ENCODE measurements at places on chromosomes 11 and 22.

GRCh38 chr11:68839911-68840641 is 1.6 kb downstream of the CPT1A start:
- DNase-seq = no peak

DNA sequence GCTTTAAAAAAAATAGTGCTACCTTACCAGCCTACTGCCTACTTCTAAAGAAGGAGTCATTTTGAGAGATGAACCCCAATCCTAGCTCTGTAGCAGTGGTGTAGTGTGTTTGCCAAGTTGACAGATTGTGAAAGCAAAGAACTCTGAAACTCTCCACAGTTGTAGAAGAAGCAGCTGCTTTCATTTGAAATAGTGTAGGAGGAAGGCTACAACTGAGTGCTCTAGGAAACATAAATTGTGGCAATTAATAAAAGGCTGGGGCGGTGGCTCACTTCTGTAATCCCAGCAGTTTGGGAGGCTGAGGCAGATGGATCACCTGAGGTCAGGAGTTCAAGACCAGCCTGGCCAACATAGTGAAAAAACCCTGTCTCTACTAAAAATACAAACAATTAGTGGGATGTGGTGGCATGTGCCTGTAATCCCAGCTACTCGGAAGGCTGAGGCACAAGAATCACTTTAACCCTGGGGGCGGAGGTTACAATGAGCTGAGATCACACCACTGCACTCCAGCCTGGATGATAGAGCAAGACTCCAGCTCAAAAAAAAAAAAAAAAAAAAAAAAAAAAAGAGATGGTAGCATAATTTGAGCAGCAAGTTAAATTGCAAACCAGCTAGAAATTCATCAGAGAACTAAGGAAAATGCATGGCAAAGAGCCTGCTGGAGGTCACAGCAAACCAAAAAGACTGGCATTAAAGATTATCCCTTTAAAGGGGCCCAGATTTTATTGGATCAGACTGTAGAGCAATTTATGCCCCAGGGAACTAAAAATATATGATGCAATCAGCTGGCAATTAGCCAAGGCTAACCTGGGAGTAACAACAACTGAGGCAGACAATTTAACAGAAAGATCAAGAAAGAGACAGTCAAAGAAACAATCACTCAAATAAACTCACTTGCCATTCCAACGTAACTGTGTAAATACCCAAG is 112.6 kb downstream of the LUZP2 start:
- DNase-seq = no peak

DNA sequence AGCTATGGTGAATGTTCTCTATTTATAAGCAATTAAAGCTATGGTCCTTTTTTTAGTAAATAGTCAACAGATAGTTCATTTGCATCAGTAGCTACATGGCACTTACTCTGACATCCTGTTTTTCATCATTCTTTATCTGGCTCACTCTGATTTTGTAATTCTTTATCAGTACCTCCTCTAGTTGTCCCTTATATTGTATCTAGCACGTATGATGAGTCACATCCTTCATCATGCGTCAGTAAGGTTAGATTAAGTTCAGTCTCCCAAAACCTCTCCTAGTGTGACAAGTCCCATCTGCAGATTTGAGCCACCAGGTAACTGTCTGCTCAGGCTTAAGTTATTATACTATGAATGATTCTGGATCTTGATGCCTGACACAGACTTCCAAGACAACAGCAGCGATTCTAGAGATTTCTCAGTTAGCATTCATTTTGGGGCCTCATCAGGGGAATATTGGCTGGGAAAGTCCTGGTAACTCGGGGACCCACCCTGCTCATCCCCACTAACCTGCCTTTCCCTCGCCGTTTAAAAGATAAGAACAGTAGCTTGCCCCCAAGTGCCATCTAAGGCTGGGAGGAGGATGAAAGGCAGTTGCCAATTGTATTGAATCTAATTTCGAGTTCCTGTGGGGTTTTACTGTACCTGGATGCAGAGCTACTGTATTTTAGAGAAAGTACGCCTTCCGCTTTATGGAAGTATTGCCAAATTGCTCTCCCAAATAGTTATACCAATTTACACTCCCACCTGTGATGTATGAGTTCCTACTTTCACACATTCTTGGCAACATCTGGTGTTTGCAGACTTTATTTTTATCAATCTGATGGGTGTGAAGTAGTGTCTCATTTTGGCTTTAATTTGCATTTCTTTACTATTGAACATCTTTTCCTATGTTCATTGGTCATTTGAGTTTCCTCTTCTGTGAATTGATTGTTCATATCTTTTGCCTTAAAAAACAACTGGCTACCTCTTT is 55.9 kb downstream of the ZC3H12C start:
- DNase-seq = no peak

- DNase-seq = no peak
Observed at GRCh38 chr22:36267058-36267457, 14.1 kb downstream of the APOL1 start.

DNA sequence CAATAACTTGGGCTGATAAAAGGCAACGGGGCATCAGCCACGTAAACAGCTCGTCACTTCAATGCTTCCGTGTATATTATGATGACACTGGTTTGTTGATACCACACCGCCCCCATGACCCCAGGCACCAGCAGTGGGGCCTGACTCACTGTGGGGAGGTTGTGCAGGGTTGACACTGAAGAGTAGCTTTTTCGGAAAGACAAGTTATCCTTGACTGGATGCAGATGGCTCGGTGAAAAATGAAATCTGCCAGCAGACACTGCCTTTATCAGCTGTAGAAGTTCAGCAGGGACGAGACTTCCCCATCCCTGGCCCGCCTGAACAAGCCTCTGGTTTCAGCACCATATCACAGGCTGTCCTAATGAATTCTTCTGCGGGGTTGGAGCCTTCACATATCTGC is 55.6 kb downstream of the WT1 start:
- DNase-seq = no peak

GRCh38 chr11:134864233-134864967 is 452.4 kb upstream of the B3GAT1 start:
- no peak for DNase-seq

- no peak for DNase-seq
Observed at GRCh38 chr22:17110791-17111550, 10.2 kb downstream of the TMEM121B start.

GRCh38 chr11:119101759-119102423 is at the start of gene DPAGT1:
Gene DPAGT1 (minus strand): TSS chr11:119101853. CDS start chr11:119101655, 198 bp downstream.
- DNase-seq = peak; percentile 97

DNA sequence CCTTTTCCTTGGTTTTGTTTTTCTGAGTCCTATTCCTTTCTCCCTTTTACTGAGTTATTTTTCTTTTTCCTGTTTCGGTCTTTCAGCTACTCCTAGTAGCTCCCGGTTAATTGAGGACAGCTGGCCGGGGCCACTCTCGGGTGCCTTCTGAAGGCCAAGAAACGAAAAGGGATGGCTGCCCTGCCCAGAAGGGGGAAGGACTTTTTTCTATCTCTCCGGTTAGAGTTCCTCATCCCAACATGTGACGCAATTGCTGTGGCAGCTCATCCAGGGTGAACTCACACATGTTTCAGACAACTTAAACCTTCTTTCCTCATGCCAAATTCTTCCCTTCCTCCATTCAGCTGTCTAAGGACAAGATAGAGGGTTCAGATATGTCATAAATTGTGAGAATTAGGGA is 83.6 kb downstream of the PIWIL4 start:
- DNase-seq = no peak

All from NCI-H524 (cell line).